Sciatic nerve (tissue), 2 donors: ENCODE measurements at places on chromosomes 7 and 10. TPM values are rescaled to one million over a fixed set of nuclear protein-coding genes. Genes with fewer than 3 reads are reported as not detected.

Gene ARHGEF35
- total RNA-seq, result 5.3 TPM

Gene AMZ1
- total RNA-seq, result 0.31 TPM

Gene PDZD8
- 55.2 TPM for total RNA-seq

- DNase-seq, result peak; percentile 74
Observed at GRCh38 chr10:31757386-31757791, 171.2 kb downstream of the ARHGAP12 start.

DNA sequence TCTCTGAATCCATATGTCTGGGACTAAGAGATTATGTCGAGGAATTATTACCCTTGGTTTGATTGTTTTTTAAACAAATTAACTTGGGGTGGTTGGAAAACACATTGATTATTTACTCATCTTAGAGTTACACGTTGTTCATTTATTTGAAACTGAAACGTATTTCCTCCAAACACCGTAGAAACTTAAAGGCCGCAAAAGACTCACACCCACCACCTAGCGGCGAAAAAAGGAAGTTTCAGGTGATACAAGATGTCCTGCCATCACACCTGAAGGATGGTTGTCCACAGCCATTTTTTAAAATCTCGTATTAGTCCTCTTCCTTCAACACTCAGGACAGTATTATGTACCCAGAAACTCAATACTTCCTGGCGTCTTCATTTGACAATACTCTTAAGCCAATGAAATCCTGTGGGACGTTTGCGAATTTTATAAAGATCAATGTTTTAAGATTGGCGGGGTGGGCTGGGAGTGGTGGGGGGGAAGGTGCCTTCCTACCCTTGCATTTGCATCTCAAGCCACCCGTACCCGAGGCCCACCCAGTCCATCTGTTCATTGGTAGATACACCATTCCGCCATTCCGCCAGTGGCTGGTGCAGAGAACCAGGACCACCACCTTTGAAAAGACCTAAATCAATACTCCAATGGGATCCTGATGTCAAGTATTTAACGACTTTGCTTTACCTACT, 1.4 kb upstream of the LCOR start:
- peak; percentile 79 for DNase-seq

GRCh38 chr7:97971120-97971989, 18.6 kb downstream of the OCM2 start:
- no peak for DNase-seq

DNA sequence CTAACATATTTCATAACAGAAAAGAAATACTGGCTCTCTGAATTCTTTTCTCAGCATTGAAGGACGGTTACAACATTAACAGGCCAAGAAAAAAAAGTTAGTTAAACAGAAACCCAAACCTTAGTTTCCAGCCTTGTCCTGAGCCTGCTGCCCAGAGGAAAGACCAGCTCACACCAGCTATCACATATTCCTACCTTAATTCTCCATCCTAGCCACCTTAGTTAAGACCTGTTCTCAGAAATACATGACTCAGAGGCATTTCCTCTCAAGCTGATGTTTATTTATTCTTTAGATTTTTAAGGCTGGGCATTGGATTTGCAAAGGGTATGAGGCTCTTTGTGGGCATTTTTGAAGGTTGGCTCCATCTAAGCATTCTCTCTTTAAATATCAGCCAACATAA, 34.3 kb upstream of the ADAM12 start:
- DNase-seq, result no peak

DNA sequence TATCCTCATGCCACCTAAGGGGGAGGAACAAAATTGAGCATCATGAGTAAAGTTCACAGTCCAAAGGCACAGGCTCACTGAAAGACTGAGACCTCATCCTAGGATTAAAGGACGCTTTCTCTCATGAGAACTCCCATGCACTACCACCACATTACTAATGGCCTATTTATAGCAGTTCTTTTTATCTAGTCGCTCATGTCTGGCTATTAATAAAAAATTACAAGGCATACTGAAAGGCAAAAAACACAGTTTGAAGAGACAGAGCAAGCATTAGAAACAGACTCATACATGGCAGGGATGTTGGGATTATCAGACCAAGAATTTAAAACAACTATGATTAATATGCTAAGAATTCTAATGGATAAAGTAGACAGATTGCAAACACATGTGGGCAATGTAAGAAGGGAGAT, 46.0 kb upstream of the CDK13 start:
- no peak for DNase-seq
